Activated naive CD8-positive, alpha-beta T cell treated with anti-CD3 and anti-CD28 coated beads, Interleukin-2, amount 10 ng/mL, durations not matched to agents 7 days and 5 days (primary cell): ENCODE measurements at places on chromosomes 13 and 19.

- peak; percentile 34 for DNase-seq
These were observed 57.6 kb upstream of the ZNF507 start for GRCh38 chr19:32287811-32288227.

- DNase-seq: no peak
These were observed 40.8 kb downstream of the GGACT start for GRCh38 chr13:100547791-100548201.

GRCh38 chr19:15455996-15456395 is 6.2 kb upstream of the WIZ start:
- no peak for DNase-seq

GRCh38 chr19:13016245-13016627 is 21.0 kb downstream of the NFIX start:
- no peak for DNase-seq

- DNase-seq: no peak
These were observed 919.0 kb downstream of the EFNB2 start for GRCh38 chr13:105616333-105617075.

GRCh38 chr19:53884256-53884655 is 2.3 kb downstream of the PRKCG start:
- DNase-seq: no peak
